ENCODE measurements at places on chromosomes 1 and 21. TPM values are rescaled to one million over a fixed set of nuclear protein-coding genes. Genes with fewer than 3 reads are reported as not detected.

SLAMF6 gene
- not detected for total RNA-seq

KLHDC8A gene
- 0.36 TPM for total RNA-seq

ELOA gene
- total RNA-seq: 37.5 TPM

LEMD1 gene
- total RNA-seq: 15.2 TPM

FLAD1 gene
- total RNA-seq: 53.7 TPM

MYBPH gene
- not detected for total RNA-seq

EPHA2 gene
- total RNA-seq: 28.3 TPM

SUSD4 gene
- total RNA-seq: 4.7 TPM

ANGPTL3 gene
- total RNA-seq: not detected

SV2A gene
- 21.8 TPM for total RNA-seq

- DNase-seq: no peak
These were observed 60.0 kb upstream of the ROR1 start for GRCh38 chr1:63713627-63714481.

- DNase-seq: no peak
These were observed 67.1 kb upstream of the LRRC8D start for GRCh38 chr1:89753761-89754160.

GRCh38 chr1:85707990-85708828, at the start of gene ZNHIT6:
TSS of gene ZNHIT6 (minus strand) at chr1:85708433. CDS start at chr1:85708284, 149 bp downstream.
- DNase-seq: peak; percentile 84

DNA sequence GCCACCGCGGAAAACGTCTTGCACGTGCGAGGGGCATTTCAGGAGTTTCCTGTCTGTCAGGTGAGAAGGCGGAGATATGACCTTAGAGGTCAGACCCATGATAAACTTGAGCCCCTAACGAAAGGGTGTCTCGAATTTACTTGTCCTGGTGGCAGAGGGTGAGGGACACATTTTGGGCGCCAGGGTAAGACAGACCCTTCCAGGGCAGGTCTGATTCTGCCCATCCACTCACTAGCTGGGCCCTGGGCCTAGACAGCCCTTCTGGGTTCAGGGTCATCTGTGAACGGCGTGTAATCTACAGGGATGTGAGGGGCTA, 395 bp upstream of the CSRP1 start:
- DNase-seq: no peak

GRCh38 chr1:11341901-11342552, 69.0 kb downstream of the UBIAD1 start:
- no peak for DNase-seq

- DNase-seq: no peak
These were observed 40.9 kb upstream of the ADAM30 start for GRCh38 chr1:119937198-119937597.

- no peak for DNase-seq
These were observed 118.6 kb upstream of the PPP2R5A start for GRCh38 chr1:212166644-212167043.

DNA sequence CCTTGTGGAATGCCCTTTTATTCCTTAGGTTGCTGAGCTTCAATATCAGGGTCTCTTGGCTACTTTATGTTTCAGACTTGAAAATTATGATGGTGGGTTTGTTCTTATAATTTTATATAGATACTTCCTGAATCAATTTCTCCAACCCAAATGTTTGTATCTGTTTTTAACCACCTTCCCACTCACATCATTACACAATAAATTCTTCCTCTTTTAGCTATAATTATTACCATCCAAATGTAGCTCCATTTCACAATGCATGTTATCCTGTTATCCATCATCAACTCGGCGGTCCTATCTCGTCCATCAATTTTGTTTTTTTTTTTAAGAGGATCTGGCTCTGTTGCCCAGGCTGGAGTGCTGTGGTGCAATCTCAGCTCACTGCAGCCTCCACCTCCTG, 357.6 kb upstream of the ZP4 start:
- DNase-seq: no peak

DNA sequence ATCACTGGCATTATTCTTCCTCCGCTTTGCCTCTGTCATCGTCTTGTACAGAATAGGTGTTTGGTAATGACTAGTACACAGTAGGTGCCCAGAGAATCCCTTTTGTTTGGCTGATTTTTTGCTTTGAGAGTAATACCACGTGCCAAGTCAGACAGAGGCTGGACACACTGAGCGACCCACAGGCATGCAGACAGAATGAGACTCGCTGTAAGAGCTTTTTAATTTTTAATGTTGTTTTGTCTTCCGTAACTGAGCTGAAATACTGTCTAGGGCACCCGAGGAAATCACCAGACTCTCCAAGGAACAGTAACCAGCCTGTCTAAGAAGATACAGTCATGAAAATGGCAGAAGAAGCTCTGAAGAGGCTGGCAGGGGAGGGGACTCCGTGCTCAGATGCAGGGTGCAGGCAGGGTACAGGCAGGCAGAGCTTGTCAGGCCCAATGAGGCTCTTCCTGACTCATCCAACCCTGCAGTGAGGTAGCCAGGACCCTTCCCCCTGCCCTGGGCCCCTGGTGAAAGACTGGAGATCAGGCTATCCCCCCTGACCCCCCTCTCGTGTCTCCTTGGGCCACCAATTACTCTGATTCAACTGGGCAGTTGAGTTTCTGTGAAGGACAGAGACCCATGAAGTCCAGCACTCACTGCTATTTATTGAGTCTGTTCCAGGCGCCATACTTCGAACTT, 60.1 kb upstream of the ECE1 start:
- no peak for DNase-seq

DNA sequence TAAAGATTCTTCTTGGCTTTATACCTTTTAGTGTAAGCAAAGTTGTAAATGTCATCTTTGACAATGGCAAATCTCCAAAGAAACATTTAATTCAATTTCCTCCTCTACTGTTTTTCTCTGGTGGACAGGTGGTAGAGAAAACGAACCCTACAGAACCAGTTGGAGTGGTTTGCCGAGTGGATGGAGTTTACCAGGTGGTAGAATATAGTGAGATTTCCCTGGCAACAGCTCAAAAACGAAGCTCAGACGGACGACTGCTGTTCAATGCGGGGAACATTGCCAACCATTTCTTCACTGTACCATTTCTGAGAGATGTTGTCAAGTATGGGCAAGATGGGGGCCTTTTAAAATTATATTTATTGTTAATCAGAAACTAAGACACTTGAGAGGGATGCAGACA, 25.8 kb downstream of the UAP1 start:
- DNase-seq: no peak

GRCh38 chr1:59919746-59920145, 6.8 kb downstream of the CYP2J2 start:
- DNase-seq: no peak

DNA sequence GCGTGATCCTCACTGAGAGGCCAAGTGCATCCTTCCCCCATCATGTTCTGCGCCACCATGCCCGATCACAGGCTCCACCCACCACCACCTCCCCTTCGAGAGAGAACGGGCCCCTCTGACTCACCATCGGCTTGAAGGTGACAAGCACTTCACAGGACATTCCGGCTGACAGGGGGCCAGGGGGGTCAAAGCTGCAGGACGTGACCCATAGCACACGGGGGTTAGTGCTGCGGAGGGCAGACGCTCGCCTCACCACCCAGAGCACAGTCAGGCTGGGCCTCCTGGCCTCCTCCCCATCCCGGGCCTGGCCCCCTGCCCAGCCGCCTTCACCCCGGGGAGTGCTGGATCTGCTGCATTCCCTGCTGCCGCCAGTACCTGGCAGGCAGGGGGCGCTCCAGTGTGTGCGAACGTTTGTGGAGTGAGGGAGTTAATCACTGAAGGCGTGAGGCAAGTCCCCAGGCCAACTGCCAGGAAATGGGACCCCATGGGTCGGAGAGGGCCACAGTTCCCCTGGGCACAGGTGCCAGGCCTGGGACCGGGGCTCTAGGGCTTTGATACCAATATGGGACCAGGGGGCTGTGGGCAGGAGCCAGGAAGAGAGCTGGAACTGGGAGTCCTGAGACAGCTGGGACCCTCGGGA, 40.9 kb upstream of the TMEM52 start:
- peak; percentile 80 for DNase-seq

GRCh38 chr1:169287280-169287679, 80.3 kb downstream of the NME7 start:
- DNase-seq: no peak

DNA sequence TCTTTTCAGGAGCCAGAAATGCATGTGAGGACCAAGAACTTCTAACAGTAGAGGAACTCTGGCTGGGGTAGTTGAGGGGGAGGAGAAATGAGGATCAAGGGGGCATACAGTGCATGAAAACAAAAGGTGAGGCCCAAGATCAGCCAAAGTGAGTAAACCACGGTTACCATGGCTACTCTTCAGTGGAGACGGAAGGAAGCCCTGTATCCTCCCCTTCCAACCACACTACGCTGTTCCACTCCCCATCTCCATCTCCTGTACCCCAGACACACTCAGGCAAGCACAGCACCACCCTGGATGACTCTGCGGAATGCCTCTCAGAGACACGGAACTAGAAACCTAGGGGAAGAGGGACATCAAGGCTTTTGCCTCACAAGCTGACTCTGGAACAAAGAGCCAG, 157.6 kb upstream of the CAMK1G start:
- DNase-seq: no peak

DNA sequence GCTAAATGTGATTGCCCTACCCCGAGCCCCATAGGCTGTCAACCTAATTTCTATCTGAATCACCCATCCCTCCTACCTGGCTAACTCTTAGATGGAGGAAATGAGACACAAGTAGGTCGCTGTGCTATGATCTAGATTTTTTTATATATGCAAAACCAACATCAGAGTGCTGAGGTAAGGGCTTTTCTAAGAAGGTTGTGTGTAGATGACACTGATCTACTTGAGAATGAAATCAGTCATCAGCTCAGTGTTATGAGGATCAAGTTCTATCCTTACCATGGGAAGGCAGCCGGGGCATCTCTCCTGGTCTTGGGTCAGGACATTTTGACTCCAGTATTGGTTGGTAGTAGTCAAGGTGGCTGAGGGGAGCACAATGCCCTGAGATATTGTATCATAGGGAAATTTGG, 23.6 kb downstream of the SLAMF1 start:
- DNase-seq: no peak

- no peak for DNase-seq
These were observed 12.4 kb downstream of the PEA15 start for GRCh38 chr1:160217481-160218051.

All from progenitor cell of endocrine pancreas (in vitro differentiated cells).